ENCODE measurements at places on chromosomes 16 and 17.

GRCh38 chr16:20045886-20046285 lies 27.8 kb downstream of the GPR139 start:
- DNase-seq: no peak

DNA sequence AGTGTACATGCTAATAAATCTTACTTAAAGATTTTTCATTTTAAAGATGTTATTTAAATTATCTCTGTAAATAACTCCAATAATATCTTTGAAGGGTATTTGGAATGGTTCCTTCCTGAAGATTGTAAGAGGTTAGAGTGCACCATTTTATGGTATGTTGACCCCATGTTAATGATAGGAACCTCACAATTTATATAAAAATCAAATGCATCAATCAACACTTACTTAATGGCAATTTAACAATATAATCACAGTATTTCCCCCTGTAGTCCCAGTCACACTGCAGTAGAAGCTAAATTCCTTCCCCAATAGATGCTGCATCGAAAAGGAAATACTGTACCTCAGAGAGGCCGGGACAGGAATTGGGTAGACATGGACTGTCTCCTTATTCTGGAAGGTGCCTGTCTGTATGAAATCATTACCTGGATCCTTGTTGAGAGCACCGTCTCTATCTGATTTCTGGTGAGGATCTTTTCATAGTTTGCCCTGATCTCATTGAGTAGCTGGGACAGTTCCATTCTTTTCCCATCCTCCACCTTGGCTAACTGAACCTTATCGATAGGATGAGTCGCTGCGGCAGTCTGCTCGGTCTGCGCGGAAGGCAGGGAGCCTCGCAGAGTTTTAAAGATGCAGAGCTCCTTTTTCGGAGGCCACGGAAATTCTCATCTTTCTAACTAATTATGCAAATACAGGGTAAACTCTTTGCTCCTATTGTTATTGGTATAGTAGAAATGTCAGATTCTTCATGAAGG lies at the start of gene KRT222:
KRT222 (minus strand) TSS at position 596 of the 752 bp plus-strand sequence; CDS start at position 518, 78 bp downstream.
- no peak for DNase-seq

- no peak for DNase-seq
These were observed 56.5 kb upstream of the XYLT1 start for GRCh38 chr16:17526956-17527937.

- no peak for DNase-seq
These were observed 21.7 kb upstream of the CLEC18A start for GRCh38 chr16:69929480-69929879.

DNA sequence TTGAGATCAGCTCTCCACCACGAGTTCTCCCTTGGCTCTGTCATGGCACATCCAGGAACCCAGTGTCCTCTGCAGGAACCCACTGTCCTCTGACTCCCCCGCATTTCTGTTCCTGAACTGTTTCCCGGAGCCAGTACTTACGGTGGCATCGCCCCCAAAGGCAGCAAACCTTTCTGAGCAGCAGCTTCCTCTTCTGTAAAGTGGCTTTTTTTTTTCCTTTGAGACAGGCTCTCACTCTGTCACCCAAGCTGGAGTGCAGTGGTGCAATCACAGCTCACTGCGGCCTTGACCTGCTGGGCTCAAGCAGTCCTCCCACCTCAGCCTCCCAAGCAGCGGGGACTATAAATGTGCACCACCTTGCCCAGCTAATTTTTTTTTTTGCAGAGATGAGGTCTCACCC lies 32.2 kb downstream of the NAGPA start:
- DNase-seq: no peak

All from activated naive CD4-positive, alpha-beta T cell treated with anti-CD3 and anti-CD28 coated beads, Interleukin-2, amount 50 U/mL, for 16 hours (primary cell).